CD4-positive, alpha-beta T cell treated with Interferon alpha-2 for 1 hour (primary cell): ENCODE measurements at places on chromosomes 11 and 22.

GRCh38 chr22:30947173-30947815 lies 21.3 kb downstream of the MORC2 start:
- no peak for DNase-seq

- DNase-seq = no peak
Measured at GRCh38 chr22:20390394-20390907, 3.5 kb upstream of the ZNF74 start.

DNA sequence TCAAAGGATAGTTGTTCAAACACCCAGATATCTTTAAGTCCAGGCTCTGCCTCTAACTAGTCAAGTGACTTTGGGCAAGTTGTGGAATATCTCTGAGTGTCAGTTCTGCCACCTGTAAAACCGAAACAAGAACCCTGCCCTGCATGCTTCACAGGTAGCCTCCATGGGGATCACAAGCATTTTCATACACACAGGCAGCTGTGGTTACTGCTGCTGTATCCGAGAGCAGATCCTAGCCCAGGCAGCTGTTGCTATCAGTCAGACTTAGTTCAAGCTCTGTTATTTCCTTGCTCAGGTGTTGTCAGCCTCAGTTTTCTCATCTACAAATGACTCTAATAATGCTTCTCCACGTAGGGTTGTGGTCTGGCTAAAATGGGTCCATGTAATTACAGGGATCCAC lies 6.5 kb upstream of the RASD2 start:
- DNase-seq = no peak

GRCh38 chr11:105609341-105609781 lies 512 bp upstream of the GRIA4 start:
- DNase-seq = no peak

DNA sequence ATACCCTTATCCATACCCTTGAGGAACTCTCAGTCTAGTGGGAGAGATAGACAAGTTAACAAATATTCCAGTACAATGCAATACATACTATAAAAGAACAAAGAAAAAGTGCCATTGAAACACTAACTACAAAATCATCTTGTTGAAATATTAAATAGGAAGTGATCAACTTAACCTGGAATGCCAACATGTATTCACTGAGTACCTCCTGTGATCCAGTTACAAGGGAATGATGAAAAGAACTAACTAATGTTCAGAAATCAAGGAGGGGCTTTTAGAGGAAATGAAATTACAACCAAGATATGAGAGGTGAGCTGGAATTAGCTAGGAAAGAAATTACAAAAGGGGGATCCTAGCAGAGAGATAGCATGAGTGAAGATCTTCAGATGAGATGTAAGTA lies 6.2 kb upstream of the FIBIN start:
- no peak for DNase-seq

GRCh38 chr11:117679461-117679860 lies 117.6 kb downstream of the DSCAML1 start:
- DNase-seq = no peak

- DNase-seq = no peak
Measured at GRCh38 chr11:83629775-83630174, 343.6 kb upstream of the CCDC90B start.

- no peak for DNase-seq
Measured at GRCh38 chr11:127995921-127996320, 591.4 kb downstream of the ETS1 start.

GRCh38 chr11:74726547-74727182 lies 4.6 kb downstream of the CHRDL2 start:
- peak; percentile 46 for DNase-seq

DNA sequence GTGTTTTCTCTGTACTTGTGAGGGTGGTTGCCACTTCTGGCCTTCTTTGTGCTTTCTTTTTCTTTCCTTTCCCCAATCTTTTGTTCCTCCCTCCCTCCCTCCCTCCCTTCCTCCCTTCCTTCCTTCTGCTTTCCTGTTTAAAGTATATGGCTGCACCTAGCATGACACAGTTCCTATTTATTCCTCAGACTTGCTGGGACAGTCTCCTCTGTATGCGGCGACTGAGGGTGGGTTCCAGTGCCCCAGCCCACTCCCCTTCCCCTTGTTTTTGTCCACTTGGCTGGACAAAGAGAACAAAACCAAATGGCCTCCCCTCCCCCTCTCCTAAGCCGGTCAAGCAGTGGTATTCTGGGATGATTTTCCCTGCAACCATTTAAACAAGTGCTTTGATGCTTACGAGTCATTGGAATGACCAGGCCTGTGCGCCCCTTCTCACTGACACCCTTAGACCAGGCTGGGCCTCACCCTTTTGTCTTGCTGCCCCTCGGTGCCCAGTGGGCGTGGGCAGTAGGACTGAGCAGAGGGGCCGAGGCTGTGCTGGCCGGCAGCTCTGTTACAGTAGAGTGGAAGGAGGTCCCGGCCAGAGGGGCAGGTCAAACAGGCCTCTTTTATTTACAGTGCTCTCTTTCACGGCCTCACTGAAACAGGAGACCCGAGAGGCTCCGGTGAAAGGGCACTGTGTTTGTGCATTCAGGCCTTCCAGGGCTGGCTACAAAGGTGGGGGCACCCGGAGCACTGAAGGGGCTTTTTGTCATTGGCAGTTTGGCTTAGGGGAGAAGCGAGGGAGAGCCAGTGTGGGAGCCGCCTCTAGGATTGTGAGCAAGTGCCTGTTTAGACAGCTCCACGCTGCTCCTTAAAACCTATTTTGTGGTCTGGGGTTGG lies 32.2 kb downstream of the ZBTB16 start:
- DNase-seq = no peak

DNA sequence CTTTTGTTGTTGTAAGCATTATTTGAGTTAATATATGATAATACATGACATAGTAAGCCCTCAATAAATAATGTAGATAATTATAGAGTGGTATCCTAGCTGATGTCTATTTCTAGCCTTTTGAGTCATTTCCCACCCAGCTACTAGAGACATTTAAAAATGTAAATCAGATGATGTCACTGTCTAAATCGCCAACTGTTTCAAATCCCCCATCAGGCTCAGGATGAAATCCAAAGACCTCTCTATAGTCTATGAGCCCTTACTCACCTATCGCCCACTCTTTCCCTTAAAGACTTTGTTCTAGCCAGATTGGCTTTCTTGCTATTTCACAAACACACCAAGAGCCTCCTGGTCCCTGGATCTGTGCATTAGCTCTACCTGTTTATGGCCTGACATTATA lies 135.4 kb upstream of the PLET1 start:
- DNase-seq = no peak

- DNase-seq = no peak
Measured at GRCh38 chr11:102776454-102776853, 4.0 kb downstream of the MMP10 start.

DNA sequence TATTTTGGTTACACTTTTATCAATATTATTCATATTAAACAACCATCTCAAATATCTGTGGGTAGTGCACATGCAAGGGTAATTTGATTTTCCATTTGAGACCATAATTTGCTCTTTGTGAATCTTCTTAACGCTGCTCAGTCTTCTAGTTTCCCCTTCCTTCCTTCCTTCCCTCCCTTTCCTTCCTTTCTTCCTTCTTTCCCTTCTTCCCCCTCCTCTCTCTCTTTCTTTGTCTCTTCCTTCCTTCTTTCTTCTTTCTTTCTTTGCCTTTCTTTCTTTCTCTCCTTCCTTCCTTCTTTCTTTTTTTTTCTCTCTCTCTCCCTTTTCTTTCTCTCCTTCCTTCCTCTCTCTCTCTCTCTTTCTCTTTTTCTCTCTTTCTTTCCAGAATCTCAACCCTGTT lies 4.1 kb upstream of the RNF26 start:
- DNase-seq = no peak

GRCh38 chr22:50625568-50626313 lies 2.2 kb downstream of the ARSA start:
- DNase-seq = no peak

DNA sequence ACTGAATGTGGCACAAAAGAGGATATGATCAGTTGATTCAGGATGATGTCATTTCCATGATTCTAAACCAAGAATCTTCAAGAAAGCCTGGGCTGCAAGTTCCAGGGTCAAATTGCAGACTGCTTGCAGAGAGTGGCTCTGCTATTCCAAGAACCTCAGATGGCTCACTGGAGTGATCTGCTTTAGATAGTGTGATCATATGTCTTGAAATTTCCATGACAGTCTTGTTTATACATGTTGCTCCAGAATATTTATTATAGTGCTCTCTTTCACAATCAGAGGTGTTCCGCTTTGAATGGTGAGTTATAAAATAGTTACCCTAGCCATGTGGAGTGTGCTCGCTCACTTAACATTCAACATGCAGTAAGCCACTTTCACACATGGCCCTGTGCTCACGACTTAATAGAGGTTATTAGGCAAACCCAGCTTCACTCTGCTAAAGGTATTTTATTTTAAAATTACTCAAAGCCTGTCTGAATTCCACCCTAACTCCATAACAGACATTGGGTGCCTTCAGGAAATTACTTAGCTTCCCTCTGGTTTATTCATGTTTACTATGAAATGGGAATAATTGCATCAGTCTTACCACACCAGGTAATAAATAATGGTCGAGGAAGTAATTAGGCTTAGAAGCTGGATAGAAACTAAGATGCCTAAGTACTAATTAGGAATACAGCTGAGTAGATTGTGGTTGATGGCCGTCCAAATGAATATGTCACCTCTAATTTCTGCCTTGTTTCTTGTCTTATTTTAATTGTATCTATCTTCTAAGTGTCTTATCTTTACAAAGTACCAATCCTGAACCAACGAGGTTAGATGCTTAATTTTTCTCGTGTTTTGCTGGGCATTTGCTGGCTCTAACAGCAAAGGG lies 187.9 kb downstream of the ETS1 start:
- no peak for DNase-seq

DNA sequence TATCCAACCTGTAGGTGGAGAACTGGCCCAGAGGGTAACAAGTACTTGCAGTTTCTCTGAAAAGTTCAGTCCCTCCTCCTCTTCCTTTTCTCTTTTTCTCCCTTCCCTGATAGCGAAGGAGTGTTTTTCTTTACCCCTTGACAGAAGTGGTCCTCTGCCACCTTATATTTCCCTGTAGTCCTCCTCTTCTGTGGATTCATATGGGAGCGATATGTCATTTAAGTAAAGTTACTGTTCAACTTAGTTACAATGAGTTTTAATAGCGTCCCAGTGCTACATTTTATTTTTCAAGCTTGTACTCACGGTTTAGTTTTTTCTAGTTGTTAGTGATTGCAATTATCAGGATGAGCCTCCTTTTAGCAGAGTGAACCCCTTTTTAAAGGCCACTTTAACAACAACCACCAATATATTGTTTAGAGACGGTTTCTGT lies 1.4 kb downstream of the PCF11 start:
- DNase-seq = no peak

DNA sequence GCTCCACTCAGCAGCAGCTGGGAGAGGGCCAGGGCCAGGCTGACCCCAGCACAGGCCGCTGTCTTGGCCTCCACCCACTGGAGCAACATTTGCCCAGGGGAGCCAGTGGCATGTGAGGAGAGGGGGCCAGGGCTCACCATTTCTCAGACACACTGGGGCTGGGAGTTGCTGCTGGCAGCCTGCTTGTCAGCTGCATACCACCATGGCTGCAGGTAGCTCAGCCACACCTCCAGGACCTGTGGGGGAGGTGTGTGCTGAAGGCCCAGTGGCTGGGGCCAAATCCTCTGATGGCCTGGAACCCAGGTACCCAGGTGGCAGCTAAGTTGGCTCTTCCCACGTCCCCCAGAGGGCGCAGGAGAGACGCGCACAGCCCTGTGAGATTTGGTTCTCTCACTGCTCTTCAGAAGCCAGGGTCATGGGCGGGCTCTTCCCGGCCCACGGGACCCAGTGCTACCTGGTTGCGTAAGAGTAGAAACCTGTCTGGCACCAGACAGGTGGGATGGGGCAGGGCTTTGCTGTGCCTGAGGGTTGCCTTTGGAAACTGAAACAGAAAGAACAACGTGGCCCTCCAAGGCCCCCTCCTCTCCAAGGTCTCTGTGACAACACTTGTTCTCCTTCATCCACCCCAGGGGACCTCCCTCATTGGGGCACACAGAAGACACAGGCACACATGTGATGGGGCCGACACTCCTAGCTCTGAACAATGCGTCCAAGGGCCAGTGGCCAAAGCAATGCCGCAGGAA lies 98.8 kb downstream of the MED15 start:
- DNase-seq = peak; percentile 75
